T-cell (primary cell): ENCODE measurements at places on chromosomes 3 and 15.

- peaks cover 32% of the 10 kb centered on the region for H3K4me1 ChIP-seq
- no peak for DNase-seq
- no peak overlapping the region for H3K4me3 ChIP-seq
- no peaks in the 10 kb centered on the region for H3K36me3 ChIP-seq
- no peak overlapping the region for H3K27ac ChIP-seq
- peaks cover 39% of the 10 kb centered on the region for H3K27me3 ChIP-seq
These were observed 1.7 kb upstream of the NR2F2 start for GRCh38 chr15:96328877-96329195.

GRCh38 chr3:177536873-177537272, 339.6 kb upstream of the TBL1XR1 start:
- peaks cover 28% of the 10 kb centered on the region for H3K4me1 ChIP-seq
- no peaks in the 10 kb centered on the region for H3K27me3 ChIP-seq
- H3K4me3 ChIP-seq = no peak overlapping the region
- no peak for DNase-seq
- no peaks in the 10 kb centered on the region for H3K36me3 ChIP-seq
- no peak overlapping the region for H3K27ac ChIP-seq

DNA sequence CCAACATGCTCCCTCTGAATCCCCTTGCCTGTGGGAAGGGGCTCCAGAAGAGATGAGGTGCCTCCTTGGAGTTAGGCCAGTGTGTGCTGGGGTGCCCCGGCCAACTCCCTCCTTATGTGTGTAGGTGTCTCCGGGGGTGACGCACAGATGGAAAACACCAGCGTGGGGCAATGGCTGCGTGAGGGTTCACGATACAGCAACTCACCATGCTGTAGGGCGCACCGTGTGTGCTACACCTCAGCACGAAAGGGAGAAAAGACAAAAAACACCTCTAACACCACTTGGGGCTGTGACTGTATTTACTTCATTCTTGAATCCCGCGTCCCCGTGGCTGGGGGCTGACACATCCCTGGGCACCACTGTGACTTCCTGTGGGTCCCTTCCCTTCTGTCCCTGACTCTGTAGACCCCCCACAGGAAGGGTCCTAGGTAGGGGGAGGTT, 1.6 kb upstream of the CALML4 start:
- H3K27me3 ChIP-seq = no peaks in the 10 kb centered on the region
- H3K27ac ChIP-seq = no peak overlapping the region
- H3K36me3 ChIP-seq = no peaks in the 10 kb centered on the region
- H3K4me3 ChIP-seq = no peak overlapping the region

DNA sequence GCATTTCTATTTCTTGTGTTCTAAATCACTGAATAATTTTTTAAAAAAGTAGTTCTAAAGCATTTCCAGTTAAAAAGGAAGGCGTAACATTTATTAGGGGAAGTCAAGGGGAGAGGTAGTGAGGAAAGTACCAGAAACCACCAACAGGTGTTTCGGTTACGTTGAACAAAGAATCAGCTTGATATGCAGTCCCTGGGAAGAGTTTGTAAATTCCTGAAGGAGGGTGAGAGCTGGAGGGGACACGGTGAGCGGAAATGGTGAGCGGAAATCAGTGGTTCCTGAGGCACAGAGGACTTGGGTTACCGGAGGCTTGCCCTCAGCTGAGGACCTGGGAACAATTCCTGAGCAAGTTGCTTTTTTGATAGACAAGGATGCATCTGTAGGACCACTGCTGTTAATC, 17.8 kb downstream of the MAP2K1 start:
- H3K4me1 ChIP-seq = peaks cover 87% of the 10 kb centered on the region
- H3K27ac ChIP-seq = no peak overlapping the region
- no peak for DNase-seq
- no peaks in the 10 kb centered on the region for H3K27me3 ChIP-seq

GRCh38 chr3:72462595-72463011, 385.6 kb downstream of the SHQ1 start:
- H3K4me3 ChIP-seq = no peak overlapping the region
- peaks cover 13% of the 10 kb centered on the region for H3K27me3 ChIP-seq
- no peak overlapping the region for H3K27ac ChIP-seq
- no peak for DNase-seq
- H3K4me1 ChIP-seq = no peaks in the 10 kb centered on the region
- no peaks in the 10 kb centered on the region for H3K36me3 ChIP-seq

DNA sequence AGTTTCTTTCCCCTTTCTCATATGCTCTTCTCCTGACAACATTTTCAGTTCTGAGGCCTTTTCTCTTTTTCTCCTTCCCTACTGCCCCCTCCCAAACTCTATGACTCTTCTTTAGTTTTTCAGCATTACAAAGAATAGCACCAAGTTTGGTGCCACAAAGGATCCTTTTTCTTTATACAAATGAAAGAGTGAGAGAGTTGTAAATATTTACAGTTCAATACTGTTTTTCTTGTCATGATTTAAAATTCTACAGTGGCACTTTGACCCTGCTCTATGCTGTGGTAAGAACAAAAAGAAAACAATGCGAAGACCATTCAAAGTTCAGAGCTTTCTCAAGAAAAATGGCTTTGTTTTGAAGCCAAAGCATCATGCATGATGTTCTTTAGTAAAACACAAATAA, 667.9 kb upstream of the SGO1 start:
- no peaks in the 10 kb centered on the region for H3K4me1 ChIP-seq
- no peak overlapping the region for H3K27ac ChIP-seq
- H3K4me3 ChIP-seq = no peak overlapping the region
- H3K27me3 ChIP-seq = no peaks in the 10 kb centered on the region
- no peaks in the 10 kb centered on the region for H3K36me3 ChIP-seq

GRCh38 chr3:44329946-44330345, 8.6 kb upstream of the TCAIM start:
- no peak overlapping the region for H3K4me3 ChIP-seq
- H3K4me1 ChIP-seq = no peaks in the 10 kb centered on the region
- no peaks in the 10 kb centered on the region for H3K36me3 ChIP-seq
- H3K27me3 ChIP-seq = no peaks in the 10 kb centered on the region
